Pancreas (tissue), 10 donors: ENCODE measurements at places on chromosomes 13 and 19. TPM values are rescaled to one million over a fixed set of nuclear protein-coding genes. Genes with fewer than 3 reads are reported as not detected.

GRCh38 chr13:53010374-53011105, 18.1 kb upstream of the OLFM4 start:
- DNase-seq: no peak

GRCh38 chr13:52158629-52159158, 703 bp downstream of the NEK3 start:
- peak; percentile 21 for DNase-seq

- no peak for DNase-seq
Observed at GRCh38 chr13:47478985-47479384, 522.1 kb downstream of the SUCLA2 start.

DNA sequence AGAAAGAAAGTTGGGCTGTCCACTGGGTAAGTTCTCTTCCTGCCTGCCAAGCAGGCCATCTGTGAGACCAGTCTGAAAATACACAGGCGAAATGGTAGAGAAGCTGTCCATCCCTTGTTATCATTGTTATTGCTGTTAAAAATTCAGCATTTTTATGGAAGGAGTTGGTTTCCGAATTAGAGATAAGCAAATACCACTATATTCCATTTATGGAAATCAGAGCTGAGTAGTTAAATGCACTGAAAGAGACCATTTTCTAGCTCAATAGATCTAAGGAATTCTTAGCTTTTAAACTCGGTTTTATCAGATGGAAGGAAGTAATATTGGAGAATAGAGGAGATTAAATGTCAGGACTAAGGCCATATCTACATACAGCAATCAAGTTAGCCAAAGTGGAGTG, 40.7 kb downstream of the MZT1 start:
- DNase-seq: no peak

DNA sequence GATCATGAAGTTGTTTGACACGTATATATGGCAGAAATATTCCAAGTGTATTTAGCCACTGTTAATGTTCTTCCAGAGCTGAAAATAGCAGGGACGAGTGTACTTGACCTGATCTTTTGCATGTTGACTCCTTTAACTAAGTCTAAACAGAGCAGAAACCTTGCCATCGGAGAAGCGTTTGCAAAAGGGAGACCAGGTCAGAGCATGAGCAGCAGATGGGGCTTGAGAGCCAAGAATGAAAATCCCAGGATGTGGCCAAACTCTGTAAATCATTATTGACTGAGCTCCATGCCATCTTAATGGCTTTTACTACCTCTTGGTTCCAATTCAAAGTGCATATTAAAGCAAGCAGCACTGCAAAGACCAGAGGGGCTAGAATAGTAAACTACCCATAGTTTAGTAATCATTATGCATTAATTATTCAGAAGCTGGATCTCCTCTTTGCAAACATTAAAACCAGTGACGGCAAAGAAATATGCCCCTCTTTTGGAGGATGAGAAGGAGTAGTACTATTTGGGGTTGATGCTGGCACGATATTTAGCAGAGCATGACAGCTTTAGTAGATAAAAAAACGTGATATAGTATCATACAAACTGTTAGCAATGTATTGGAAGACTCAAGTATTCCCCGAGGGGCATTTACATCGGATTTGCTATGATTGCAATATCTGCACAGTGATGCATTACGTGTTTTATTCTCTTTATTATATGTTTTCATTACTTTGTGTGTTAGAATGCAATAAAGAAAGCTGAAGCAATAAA, 55.7 kb downstream of the FAM216B start:
- no peak for DNase-seq

DNA sequence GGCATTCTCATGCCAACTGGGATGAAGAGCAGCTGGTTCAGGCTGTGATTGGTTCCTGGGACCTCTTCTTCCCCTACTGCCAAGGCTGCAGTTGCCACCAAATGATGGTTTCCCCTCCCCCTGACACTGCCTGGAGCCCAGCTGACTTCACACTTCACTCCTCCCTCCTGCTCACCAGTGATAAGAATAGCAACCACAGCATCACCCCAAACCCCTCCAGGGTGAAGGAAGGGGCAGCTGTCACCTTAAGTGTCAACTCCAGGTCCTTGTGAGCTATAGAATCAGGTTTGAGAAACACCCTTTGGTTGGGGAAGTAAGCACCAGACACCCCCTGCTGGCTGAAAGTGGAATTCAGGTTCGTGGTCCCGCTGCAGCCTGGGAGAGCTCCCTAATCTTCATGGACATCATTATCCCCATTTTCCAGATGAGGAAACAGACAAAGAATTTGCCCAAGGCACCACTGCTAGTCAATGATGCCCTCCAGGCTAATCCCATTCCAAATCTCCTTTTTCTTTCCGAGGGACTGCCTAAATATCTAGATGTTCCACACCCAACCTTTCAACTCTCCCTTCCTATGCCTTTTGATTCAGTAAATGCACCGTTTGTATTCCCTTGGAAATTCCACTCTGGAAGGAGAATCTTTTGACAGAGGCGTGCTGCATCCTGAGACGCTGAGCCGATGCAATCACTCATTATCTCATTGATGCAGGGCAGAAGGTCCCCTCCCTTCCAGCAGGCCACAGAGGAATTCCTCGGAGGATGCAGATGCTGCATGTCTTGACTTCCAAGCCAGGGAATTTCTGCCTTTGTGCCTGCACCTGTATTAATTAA, 50.6 kb upstream of the UQCRFS1 start:
- no peak for DNase-seq

EBI3 gene
- total RNA-seq: 1.4 TPM

DNA sequence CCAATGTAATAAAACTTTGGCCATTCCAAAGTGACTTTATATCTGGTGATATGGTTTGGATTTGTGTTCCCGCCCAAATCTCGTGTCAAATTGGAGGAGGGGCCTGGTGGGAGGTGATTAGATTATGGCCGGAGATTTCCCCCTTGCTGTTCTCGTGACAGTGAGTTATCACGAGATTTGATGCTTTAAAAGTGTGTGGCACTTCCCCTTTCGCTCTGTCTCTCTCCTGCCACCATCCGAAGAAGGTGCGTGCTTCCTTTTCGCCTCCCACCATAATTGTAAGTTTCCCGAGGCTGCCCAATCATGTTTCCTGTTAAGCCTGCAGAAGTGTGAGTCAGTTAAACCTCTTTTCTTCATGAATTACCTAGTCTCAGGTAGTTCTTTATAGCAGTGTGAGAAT, 9.3 kb upstream of the NALCN start:
- DNase-seq: no peak

CFD gene
- 21.0 TPM for total RNA-seq

GNA15 gene
- total RNA-seq: 2.8 TPM

DNA sequence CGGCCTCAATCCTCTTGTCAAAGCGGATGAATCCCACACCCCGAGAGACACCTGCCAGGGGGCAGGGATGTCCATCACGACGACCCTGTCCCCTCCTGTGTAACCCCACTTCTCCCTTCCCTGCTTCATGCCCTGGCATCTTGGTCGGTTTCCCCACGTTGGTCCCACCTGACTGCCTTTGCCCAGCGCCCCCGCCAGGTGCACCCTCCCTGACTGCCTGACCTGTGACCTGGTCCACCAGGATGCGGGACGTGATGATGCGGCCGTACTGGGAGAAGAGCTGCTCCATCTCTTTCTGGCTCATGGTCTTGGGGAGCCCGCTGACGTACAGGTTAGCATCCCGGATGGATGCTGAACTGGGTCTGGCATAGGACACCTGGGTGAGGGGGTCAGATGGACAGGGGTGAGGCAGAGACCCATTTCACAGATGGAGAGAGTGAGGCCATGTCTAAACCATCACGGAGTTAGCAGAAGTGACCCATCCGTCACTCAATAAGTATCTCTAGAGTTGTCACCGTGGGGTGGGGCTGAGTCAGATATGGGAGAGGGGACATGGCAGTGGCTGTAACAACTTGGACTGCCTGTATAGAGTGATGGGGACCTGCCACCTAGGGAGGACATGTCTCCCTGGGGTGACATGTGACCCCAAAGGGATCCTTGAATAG, 22.5 kb downstream of the ELAVL3 start:
- no peak for DNase-seq

DNA sequence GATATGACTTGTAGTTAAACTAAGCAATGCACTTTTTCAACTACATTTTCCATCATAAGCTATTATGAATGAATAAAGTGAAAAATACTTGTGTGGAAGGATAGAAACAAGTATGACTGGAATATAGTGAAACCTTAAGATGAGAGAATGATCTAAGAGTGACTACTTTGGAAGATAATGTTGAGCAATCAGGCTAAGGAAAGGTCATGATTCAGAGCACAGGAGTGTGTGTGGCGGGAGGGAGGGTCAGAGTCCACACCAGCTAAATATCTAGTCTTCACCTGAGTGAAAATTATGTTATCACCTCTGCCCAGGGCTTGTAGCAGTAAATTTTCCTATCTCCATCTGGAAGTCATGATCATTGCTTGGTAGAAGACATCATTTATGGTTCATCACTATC, 833.4 kb upstream of the ATXN8OS start:
- no peak for DNase-seq

- DNase-seq: no peak
Observed at GRCh38 chr13:38166116-38166515, 183.5 kb upstream of the UFM1 start.

SLC15A1 gene
- total RNA-seq: 6.2 TPM

DNA sequence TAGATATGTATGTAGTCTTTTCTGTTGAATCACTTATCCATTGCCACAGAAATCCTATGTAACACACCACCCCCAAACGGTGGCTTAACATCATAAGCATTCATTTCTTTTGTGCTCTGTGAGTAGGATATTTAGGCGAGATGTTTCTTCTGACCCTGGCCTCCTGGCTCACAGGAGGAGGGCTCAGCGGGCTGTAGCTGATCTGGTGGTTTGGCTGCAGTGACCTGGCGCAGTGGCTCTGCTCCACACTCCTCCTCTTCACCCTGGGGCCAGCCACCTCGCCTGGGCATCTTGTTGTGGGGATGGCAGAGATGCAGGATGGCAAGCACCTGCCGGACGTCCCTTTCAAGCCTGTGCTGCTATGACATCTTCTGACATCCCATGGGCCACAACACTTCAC, 147.1 kb upstream of the IRS2 start:
- no peak for DNase-seq

MEF2B gene
- 0.34 TPM for total RNA-seq

DNA sequence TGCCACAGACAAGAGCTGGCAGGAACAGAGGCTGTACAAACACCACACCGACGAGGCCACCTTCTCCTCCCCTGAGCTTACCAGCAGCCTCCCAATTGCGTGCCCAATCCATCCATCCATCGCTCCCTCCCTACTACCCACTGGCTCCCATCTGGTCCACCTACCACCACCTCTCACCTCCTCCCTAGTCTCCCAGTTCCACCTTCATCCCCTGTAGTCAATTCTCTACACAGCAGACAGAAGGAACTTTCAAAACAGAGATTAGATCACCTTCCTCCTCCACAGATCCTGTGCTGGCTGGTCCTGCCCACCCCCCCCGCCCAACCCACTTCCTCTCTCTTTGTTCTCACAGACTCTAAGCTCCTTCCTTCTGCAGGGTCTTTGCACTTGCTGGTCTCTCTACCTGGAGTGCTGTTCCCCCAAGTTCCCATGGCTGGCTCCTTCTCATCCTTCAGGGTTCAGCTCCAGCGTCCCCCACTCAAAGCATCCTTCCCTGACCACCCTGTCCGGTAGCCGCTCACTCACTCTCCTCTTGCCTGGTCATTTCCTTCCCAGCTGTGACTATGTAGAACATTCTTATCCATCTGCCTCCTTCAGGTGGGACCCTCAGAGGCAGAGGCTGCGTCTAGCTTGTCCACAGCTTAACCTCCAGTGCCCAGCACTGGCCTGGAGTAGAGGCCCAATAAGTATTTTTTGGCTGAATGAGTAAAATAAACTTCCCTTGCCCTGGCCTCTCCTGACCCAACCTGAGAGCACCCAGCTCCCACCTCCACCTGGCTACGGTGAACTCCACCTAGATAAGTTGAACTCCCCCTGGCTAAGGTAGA, 23.0 kb downstream of the PIN1 start:
- no peak for DNase-seq
